ENCODE measurements at places on chromosomes 2 and 18. TPM values are rescaled to one million over a fixed set of nuclear protein-coding genes. Genes with fewer than 3 reads are reported as not detected.

NR4A2 gene
- 9.7 TPM for total RNA-seq

LOXL3 gene
- 1.5 TPM for total RNA-seq

DNAJC5G gene
- total RNA-seq, result not detected

FOXI3 gene
- total RNA-seq, result not detected

KRTCAP3 gene
- 104 TPM for total RNA-seq

MGAT4A gene
- total RNA-seq, result 154 TPM

FLACC1 gene
- 1.3 TPM for total RNA-seq

DTNB gene
- 5.0 TPM for total RNA-seq

ASPRV1 gene
- 1.2 TPM for total RNA-seq

CD8B gene
- total RNA-seq, result 1.3 TPM

CABYR gene
- total RNA-seq, result 0.47 TPM

PROKR1 gene
- 0.09 TPM for total RNA-seq

GAL3ST2 gene
- total RNA-seq, result 69.8 TPM

RSAD2 gene
- total RNA-seq, result 7.8 TPM

TET3 gene
- total RNA-seq, result 21.0 TPM

C1QL2 gene
- total RNA-seq, result not detected

PAIP2B gene
- total RNA-seq, result 4.7 TPM

KCNJ13 gene
- not detected for total RNA-seq

HES6 gene
- total RNA-seq, result 54.8 TPM

MROH2A gene
- 0.24 TPM for total RNA-seq

TPO gene
- 1.5 TPM for total RNA-seq

IL1F10 gene
- total RNA-seq, result not detected

OR6B2 gene
- not detected for total RNA-seq

TXNDC2 gene
- not detected for total RNA-seq

NT5DC4 gene
- not detected for total RNA-seq

CCDC74B gene
- total RNA-seq, result 0.73 TPM

CNTNAP5 gene
- total RNA-seq, result not detected

COL4A3 gene
- 0.56 TPM for total RNA-seq

FBXO36 gene
- total RNA-seq, result 2.3 TPM

HOXD8 gene
- 9.8 TPM for total RNA-seq

ZAP70 gene
- 2.8 TPM for total RNA-seq

HNMT gene
- total RNA-seq, result 78.2 TPM

ITGAV gene
- 39.6 TPM for total RNA-seq

Measured in left colon (tissue), 2 donors.